ENCODE measurements at places on chromosomes 5 and 9.

GRCh38 chr5:158716668-158717067 lies 383.0 kb downstream of the EBF1 start:
- DNase-seq = no peak

DNA sequence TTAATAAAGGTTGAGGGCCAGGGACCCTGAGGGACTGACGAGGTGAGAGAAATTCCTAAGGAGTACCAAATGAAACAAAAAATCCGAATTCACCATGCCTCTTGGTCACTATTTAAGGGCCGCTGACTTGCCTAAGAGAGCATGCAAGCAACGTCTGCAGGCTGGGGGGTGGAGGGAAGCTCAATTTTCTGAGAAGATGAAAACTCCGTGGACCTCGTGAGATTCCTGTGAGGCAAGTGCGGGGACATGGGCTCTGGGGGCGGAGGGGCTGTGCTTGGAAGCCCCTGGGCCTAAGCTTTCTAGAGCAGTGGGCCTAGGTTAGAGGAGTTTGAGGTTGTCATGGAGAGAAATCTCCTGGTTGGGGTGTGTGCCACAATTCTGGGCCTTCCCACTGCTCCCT lies 27.5 kb downstream of the NTRK2 start:
- no peak for DNase-seq

DNA sequence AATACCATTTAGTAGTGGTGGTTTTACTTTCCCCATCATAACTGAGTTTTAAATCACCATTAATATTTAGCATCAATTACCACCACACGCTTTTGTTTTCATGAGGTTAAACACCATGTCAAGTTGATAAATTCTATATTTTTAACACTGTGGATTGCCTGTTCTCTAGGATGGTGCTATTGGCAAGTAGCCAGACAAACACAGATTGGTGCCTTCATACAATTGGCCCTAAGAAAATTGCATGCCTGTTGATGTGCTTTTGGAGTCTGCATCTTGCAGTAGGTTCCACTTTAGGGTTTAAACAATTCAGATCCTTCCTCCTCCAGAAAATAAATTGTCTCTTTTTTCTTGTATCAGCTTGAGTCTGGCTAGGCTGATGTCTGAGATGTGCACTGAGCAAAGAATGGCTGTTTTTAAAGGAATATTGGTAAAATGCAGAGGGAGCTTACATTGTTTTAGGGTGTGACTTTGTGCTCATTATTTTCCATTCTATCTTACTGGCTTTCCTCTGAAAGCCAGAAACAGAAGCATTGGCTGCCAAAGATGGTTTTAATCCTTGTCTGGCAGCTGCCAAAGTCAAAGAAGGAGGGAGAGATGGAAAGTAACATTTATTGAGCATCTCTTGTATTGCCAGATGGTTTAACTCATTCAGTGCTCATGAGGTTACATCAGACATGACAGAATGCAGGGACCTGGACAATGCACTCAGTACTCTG lies 19.6 kb upstream of the MAN2A1 start:
- no peak for DNase-seq

- no peak for DNase-seq
These were observed 104.5 kb upstream of the NUDT12 start for GRCh38 chr5:103667068-103667467.

DNA sequence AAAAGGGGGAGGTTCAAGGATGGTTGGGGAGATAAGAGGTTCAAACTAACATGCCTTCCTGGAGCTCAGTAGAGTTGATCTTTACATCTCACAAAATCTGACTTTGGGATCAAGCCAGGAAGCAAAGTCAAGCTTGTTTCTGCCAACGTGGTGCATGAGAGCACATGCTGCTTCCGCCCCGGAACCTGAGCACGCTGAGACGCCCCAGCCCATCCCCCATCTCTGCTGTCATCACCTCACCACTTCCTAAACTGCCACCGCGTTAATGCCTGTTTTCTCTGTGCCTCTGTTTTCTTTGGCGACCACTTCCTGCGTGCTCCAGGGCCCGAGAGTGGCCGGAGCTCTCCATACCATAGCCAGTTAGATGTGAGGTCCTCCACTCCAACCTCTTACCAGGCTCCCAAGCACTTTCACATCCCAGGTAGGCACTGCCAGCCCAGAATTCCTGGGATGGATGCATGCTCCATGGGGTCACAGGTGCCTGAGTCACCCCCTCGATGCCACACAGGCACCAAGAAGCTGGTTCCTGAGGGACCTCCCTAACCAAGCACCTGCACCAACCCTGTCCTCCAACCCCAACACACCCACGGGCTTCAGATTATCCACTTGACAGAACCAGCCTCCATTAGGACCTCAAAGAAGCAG lies 31.2 kb upstream of the AFAP1L1 start:
- DNase-seq = no peak

DNA sequence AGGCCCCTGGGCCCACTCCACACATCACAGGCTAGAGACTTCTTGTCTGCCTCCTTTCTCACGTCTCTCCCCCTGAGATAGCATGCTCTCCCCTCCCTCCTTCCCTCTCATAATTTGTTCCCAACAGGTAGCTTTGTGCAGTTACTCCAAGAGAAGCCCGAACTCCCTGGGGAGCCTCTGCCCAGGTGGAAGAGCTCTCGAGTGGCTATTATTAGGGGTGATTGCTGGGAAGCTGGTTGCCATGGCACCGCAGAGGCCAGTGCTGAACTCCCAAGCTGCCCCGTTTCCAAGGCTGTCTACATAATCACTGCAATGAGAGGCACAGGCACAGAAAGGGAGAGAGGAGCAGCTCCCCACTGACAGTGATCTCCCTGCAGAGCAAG lies 104.7 kb upstream of the GPR151 start:
- DNase-seq = no peak

GRCh38 chr5:52452098-52452497 lies 335.6 kb upstream of the ITGA1 start:
- no peak for DNase-seq

GRCh38 chr5:152269533-152269932 lies 135.5 kb downstream of the NMUR2 start:
- DNase-seq = no peak

DNA sequence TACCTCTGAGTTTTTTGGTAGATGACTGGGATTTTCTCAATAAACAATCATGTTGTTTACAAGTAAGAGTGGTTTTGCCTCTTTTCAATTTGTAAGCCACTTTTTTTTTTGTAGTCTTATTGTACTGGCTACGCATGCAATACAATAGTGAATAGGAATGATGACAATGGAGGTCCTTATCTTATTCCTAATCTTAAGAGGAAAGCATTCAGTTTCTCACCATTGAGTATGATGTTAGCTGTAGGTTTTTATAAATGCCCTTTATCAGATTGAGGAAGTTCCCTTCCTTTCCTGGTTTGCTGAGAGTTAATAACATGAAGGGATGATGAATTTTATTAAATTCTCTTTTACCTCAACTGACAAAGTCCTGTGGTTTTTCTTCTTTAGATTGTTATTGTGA lies 155.2 kb downstream of the ADAMTSL1 start:
- DNase-seq = no peak

DNA sequence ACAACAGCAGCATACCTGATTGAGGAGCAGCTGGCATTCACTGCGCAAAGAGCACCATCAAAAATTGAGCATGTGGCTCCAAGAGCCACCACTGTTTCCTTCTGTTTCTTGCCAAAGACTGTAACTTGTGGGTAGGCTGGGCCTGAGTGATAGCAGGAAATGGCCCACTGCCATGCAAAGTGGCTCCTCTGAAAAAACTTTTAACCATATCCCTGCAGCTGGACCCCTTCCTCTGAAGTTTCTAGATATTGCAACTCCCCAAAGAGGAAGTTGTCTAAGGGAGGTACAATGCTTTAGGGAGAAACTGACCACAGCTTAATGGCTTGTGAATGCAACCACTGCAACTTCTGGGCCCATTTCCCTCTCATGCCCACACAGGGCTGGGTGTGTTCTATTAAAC lies 355.4 kb upstream of the PDE4D start:
- DNase-seq = peak; percentile 8

DNA sequence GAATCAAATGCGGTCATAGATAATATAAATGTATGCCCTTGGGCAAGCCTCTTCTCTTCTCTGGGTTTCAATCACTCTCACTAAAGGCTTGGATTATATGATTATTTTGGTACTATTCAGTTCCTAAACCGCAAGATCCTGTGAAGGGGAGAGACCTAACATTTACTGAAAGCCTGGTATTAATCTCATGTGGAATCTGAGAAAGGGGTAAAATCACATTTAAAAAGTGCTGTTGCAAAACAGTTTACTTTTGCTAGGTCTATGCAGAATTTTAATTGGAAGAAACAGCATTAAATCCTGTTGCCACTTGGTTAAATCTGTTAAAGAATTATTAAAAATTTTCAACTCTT lies 50.7 kb downstream of the SLC44A1 start:
- no peak for DNase-seq

DNA sequence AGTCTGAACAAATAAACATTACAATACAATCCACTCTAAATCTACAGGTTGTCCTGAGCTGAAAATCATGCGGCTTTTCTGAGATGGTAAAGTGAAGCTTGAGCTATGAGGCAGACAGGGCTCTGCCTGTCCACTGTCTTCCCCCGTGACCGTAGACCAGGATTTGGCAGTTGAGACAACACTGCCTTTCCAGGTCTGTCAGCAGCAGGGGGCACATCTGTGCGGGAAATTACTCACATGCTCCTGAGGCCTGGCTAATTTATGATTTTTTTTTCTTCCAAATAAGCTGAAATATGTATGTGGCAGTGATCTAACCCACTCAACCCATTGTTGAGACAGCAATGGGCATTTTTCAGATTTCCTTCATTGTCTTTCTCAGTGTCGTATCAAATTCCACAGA lies 307.9 kb downstream of the FBXL7 start:
- no peak for DNase-seq

- no peak for DNase-seq
These were observed 478.3 kb downstream of the PSAT1 start for GRCh38 chr9:78775211-78775610.

DNA sequence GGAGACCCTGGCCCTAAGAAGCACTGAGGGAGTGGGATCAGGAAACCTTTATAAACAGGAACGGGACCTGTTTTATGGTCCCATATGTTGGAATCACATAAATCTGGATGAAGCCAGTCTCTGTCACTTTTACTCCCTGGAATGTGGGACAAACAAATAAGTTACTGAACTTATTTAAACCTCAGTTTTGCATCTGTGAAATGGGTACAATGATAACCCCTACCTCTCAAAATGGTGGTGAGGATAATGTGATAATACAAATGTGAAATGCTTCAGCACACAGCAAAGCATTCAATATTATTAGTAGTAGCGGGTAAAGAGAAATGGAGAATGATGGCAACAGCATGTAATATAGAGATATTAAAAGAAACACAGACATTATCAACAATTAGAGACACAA lies 298.9 kb downstream of the ZSWIM6 start:
- no peak for DNase-seq

- no peak for DNase-seq
These were observed 66.8 kb upstream of the ABL1 start for GRCh38 chr9:130768265-130768664.

DNA sequence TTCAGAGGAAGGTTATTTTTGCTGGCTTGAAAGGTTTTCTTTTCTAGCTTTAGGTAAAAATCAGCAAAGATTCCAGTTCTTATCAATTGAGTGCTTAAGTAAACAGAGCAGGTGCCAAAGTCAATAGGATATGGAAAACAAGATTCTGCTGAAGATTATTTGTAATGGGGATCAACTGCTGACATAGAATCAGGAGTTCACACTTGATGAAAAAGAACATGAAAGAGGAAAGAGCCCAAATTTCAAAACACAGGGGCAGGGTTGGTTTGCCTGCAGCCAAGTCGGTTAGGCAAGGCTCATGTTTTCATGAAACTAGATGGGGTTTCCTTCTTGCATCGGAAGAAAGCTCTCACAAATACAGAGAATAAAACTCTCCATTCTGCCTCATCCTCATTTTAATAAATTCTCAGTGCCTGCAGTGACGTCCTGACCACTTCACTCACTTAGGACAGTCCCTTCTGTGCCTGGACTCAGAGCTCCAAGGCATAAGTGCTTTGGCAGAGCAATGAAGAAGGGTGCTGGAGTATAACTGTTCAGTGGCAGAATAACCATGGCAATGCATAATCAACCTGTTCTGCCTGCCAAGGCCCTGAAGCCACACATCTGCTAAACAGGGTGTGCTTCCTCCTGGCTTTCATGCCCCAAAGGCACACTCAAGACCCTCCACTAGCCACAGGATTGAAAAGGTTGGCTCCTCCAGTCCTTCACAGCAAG lies 179.6 kb downstream of the GNAQ start:
- no peak for DNase-seq

DNA sequence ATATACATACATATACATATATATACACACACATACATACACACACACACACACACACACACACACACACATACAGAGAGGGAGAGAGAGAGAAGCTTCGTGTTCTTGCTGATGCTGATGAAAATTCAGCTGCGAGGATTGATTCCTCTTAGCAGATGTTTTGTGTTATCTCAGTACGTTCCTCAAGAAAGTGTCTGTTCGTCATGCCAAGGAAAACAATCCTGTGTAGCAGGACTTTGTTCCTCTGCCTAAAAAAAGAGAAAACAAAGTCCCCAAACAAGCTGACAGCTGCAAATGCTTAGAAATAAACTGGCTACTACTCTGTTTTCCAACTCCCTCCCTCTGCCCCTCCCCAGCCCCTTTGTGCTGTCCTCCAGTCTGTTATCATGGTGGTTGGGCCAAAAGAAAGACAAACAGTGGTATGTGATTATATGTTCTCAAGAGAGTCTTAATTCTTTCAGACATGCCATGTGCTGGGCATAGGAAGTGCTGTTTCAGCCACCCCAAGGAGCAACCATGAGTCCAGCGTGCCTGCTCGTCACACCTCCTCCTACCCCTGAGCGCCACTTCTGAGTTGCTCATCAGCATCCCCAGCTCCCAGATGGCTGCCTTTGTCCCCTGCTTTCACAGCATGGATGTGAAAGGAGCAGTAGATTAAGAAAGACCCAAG lies 71.5 kb upstream of the EQTN start:
- DNase-seq = no peak

DNA sequence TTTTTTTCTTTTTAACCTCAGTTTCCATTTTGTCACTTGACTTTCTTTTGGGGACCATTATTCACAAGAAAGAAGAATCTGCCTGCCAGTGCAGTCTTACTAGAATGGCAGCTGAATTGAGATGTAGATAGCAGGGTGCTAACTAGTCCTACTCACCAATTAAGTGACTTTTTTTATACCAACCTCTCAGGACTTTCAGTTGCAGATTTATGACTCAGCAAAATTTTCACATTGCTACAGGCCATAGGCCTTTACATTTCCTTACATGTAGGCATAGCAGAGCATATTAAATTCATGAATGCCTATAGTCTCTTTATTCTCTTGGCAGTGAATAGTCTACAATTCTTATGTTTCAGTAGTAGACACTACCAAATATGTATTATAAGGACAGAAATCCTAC lies 54.0 kb upstream of the FKTN start:
- DNase-seq = no peak

GRCh38 chr5:148091991-148092964 lies 28.5 kb downstream of the SPINK5 start:
- no peak for DNase-seq

GRCh38 chr9:118650417-118650816 lies 718.8 kb downstream of the BRINP1 start:
- DNase-seq = no peak

All from DND-41 (cell line).